ENCODE measurements at places on chromosomes 6 and 20.
A peak's percentile ranks its signal among the peaks of the same experiment; 100 is the strongest.

- DNase-seq = no peak
Measured at GRCh38 chr6:142892254-142893021, 52.5 kb downstream of the HIVEP2 start.

DNA sequence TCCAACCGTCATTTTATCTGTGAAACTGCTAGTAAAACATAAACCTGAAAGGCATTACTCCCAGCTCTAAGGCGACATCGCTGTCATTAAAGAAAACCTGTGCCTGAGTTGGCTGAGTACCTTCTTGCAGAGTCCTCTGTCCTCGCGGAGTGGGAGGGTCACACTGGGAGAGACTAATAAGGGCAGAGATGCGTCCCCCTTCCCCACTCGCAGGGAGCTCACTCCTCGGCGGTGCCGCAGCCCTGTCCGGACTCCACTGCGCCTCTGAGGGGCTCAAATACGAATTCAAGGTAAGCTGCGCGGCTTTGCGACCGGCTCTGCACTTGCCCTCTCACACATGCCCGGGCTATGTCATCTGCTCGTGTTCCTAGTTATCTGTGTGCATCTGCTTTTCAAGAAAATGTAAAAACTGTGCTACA lies at the start of gene COL19A1:
TSS of gene COL19A1 (plus strand) at position 206 of the 419 bp plus-strand sequence. CDS start 13,012 bp downstream, outside the sequence.
- DNase-seq = no peak

GRCh38 chr6:21740376-21741124 lies 147.0 kb downstream of the SOX4 start:
- DNase-seq = no peak

- no peak for DNase-seq
Measured at GRCh38 chr20:62368976-62369814, 2.1 kb upstream of the LAMA5 start.

- DNase-seq = no peak
Measured at GRCh38 chr20:64101731-64102621, 5.4 kb downstream of the NPBWR2 start.

GRCh38 chr6:21360336-21360735 lies 233.2 kb upstream of the SOX4 start:
- DNase-seq = no peak

DNA sequence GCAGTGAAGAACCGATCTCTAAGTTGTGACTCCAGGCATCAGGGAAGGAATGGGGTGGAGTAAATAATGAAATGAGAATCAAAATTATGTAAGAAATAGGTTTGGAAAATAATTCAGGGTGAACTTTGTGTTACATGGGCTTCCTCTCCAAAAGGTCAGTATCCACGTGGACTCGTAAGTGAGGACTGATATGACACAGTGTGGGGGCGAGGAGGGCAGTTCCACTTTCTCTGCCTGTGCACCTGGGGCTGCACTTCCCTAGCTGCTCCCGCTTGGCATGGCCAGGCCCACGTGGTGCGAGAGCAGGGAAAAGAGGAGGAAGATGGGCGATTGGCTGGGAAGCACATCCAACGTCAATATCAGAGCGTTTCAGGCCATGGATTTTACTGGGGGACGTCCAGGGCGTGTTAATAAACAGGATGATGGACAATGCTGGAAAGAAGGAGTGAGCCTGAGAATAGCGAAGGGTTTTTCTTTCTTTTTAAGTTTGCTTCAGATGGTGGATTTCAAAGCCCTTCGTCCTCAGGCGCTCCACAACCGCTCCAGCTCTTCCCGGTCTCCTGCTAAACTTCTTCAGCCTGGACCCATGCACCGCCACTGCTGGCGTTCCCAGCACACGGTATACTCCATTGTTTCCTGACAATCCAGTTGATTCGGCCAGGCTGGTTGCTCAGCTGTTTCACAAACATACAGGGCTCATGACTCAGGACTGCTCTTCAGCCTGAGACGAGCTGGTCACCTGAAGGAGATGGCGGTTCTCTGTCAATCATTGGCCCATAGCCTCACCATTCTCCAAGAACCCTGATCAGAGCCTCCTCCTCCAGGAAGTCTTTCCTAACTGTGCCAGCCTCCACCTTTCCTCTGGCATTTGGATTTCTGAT lies 11.8 kb downstream of the CCR6 start:
- DNase-seq = no peak

- DNase-seq = no peak
Measured at GRCh38 chr6:52605610-52606185, 28.8 kb upstream of the TRAM2 start.

DNA sequence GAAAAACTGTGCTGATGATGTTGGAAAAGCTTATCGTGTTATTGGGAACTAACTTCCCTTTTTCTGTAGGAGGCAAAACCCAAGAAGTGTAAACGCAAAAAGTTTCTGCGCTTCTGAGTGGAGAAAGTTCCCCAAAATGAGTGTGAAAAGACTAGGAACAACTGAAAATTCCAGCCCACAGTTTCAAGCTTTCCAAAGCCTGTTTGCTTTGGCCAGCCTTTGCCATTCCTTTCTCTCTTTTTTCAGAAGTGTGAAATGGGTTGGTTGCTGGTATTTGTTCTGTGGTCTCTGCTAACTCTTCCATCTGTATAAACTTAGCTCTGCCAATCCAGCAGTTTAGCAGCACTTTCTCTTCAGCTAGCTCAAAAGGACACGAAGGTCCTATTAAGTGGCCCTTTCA lies 491.3 kb downstream of the MAFB start:
- no peak for DNase-seq

DNA sequence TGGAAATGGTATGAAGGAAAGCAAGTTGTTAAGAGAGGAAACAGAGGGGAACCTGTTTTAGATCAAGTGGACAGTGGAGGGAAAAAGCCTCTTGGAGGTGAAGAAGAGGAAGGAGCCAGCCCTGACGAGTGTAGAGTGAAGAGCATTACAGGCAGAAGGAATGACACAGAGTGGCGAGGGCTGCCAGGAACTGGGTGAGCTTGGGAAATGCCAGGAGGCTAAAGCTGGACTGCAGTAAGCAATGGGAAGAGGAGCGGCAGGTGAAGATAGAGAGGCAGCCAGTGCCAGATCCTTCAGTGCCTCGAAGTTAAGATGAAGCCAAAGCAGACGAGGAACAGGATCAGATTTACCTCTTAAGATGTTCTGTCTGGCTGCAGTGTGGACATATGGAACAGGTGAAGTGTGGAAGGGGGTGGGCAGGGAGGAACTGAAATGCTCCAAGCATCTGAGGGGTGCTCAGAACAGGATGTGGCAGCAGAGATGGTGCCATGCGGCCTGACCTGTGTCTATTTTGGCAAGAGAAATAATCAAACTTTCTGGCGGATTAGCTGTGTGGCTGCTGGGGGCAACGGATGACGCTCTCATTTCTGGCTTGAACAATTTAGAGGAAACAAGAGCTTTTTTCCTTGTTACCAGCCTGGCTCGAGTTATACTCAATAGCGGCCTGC lies 748.4 kb downstream of the PTPRT start:
- no peak for DNase-seq

DNA sequence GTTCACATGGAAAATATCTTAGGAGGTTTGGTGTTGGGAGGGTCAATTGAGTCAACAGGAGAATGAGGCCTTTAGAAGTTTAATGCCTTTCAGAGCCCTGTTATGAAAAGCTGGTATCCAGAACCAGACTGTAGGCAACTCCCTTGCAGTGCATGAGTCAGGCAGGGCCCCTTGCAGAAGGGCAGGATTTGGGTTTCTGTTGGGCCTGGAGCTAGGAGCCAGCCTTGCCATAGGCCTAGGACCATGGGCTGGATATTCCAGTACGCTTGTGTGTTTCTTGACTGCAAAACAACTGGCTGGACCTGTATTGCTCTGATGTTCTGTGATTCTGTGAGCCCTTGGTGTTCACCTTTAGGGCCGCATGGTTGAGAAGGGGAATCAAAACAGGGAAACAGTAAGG lies 350.9 kb upstream of the PRND start:
- DNase-seq = no peak

GRCh38 chr6:109052018-109052651 lies 42.5 kb downstream of the SESN1 start:
- DNase-seq = no peak

- DNase-seq = no peak
Measured at GRCh38 chr6:89311853-89312531, 3.1 kb downstream of the GABRR2 start.

DNA sequence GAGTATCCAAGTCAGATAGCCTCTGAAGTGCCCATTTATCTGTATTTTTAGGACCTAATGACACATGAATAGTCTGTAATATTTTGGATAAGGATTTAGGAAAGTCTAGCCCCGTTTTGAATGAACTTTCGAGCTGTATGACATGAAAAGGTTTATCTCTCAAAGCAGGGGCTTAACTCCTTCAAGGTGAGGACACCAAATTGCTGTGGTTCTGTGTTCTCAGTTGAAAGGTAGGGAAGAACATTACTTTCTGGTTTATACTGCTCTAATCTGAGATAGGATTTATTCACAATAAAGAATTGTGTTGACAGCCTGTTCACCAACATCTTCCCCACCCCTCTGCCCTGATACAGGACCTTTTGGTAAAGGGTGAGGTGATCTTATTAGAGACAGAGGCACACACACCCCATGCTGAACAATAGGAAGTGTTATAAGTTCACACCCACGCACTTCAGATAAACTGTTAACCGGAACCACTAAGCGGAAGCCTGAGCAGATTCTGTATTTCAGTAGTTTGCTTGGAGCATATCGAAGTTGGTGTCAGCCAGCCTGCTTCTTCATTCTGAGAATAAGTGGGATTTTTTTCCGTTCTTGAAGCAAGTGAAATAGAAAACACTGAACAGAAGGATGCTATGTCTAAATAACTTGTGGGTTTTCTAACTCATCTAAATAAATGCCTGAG lies 223.3 kb downstream of the TMEM242 start:
- DNase-seq = peak; percentile 57

- no peak for DNase-seq
Measured at GRCh38 chr6:135182071-135183001, 1.2 kb downstream of the MYB start.

- no peak for DNase-seq
Measured at GRCh38 chr6:135329851-135330803, 149.0 kb downstream of the MYB start.

DNA sequence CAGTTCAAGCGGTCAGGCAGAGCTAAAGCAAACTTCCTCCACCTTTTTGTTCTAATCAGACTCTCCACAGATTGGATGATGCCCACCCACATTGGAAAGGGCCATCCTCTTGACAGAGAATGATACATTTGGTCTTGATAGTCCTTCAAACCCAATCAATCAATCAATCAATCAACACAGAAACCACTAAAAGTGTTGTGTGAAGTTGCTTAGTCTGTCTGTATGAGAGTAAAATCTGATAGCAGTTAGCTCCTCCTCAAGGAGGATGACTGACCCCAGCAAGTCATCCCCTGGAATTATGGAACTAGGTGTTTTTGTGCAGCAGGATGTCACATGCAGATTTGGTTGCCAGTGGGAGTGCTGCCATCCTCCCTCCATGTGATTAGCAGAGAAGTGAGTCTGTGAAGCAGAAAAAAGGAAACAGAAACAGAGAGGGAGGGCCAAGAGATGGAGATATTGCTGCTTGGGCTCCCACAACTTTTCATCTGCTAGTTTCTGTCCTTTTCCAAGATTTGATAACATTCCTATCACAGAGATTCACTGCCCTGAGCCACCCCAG lies 32.0 kb upstream of the SSTR4 start:
- no peak for DNase-seq
